ENCODE measurements at places on chromosomes 6 and 20. TPM values are rescaled to one million over a fixed set of nuclear protein-coding genes. Genes with fewer than 3 reads are reported as not detected.

The BTN1A1 gene
- not detected for total RNA-seq

The FOXF2 gene
- total RNA-seq = 4.6 TPM

The FAXC gene
- total RNA-seq = 0.14 TPM

The EPPIN gene
- total RNA-seq = not detected

The BPIFB1 gene
- total RNA-seq = not detected

The TSHZ2 gene
- total RNA-seq = under 0.01 TPM

The SLC17A1 gene
- not detected for total RNA-seq

The C20orf144 gene
- total RNA-seq = 0.14 TPM

The COL21A1 gene
- 0.14 TPM for total RNA-seq

The POU5F1 gene
- total RNA-seq = not detected

The SLA2 gene
- not detected for total RNA-seq

The TMEM244 gene
- total RNA-seq = 1.3 TPM

The ULBP2 gene
- 11.5 TPM for total RNA-seq

The TEAD3 gene
- 26.9 TPM for total RNA-seq

The PGC gene
- total RNA-seq = not detected

The IER3 gene
- 256 TPM for total RNA-seq

The TMEM217 gene
- 2.9 TPM for total RNA-seq

The LAMP5 gene
- total RNA-seq = not detected

The MED23 gene
- total RNA-seq = 25.2 TPM
